Stimulated activated CD4-positive, alpha-beta T cell treated with anti-CD3 and anti-CD28 coated beads, Interleukin-12 subunit alpha, Interleukin-12 subunit beta, amount 100 ng/mL, for 48 hours (primary cell): ENCODE measurements at places on chromosomes 13 and 19.

GRCh38 chr13:31124204-31124603 lies 37.5 kb downstream of the HSPH1 start:
- no peak for DNase-seq

DNA sequence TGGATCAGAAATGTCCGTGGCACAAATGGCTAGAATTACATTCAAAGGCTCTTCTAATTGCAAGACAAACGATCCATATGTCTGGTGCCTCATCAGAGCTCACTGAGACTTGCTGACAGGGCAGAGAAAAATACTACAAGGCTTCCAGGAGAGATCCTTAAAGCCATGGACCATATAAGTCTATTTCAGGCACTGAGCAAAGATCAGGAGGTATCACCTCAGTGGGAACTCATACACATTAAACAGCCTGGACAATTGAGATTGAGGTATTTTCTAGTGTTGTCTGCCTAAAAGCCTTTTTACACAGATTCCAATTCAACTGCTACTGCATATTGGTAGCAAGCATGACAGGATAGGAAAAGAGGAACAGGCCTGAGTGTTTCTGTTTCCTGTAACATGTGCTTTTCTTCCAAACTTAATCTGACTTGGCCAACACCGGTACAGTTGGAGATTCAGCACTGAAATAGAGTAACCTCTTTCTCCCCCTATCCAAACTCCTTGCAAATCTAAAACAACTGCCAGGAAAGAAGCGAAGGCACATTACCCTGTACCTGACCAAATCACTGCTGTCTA lies 65.9 kb downstream of the SERP2 start:
- DNase-seq: no peak

DNA sequence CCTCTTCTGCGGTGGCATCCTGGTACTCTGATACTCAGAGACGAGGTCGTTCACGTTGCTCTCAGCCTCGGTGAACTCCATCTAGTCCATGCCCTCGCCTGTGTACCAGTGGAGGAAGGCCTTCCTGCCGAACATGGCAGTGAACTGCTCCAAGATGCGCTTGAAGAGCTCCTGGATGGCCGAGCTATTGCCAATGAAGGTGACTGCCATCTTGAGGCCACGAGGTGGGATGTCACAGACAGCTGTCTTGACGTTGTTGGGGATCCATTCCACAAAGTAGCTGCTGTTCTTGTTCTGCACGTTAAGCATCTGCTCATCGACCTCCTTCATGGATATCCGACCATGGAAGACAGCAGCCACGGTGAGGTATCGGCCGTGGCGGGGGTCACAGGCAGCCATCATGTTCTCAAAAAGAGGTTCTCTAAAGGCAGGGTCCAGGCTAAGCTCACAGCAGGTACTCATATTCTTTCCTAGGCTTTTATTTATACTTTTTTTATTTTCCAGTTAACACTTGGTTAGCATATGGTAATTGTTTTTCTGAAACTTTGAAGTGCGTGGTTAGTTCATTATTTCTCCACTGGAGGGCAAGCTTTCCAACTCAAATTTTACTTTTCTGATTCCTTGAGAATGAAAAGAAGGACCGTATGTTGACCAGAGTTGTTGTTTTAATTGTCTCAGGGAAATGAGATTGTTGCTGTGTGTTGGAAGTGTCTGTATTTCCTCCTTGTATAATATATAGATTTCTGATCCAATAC lies 72.4 kb upstream of the RGCC start:
- no peak for DNase-seq

DNA sequence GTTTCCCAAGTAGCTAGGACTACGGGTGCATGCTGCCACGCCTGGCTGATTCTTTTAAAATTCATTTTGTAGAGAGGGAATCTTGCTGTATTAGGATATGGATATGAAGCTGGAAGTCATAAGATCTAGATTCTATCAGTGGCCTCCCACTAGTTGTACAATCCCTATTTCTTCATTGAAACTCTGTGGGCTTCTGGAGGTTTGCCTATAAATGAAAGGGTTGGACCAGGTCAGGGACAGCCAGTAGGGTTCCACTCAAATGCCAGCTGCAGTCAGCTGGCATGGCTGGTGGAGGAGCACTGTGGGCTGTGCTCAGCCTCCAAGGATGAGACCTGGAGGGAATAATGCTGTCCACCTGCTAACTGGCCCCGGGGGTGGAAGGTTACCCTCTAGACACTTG lies 110.2 kb upstream of the GJB6 start:
- DNase-seq: no peak

DNA sequence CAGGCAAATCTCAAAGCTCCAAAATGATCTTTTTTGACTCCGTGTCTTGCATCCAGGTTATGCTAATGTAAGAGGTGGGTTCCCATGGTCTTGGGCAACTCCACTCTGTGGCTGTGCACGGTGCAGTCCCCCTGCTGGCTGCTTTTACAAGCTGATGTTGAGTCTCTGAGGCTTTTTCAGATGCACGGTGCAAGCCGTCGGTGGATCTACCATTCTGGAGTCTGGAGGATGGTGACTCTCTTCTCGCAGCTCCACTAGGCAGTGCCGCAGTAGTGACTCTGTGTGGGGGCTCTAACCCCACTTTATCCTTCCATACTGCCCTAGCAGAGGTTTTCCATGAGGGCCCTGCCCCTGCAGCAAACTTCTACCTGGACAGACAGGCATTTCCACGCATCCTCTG lies 266.8 kb upstream of the GPC6 start:
- DNase-seq: no peak
